ENCODE measurements at places on chromosomes 5 and 9. TPM values are rescaled to one million over a fixed set of nuclear protein-coding genes. Genes with fewer than 3 reads are reported as not detected.

PFN3 gene
- not detected for total RNA-seq

NDUFA8 gene
- total RNA-seq, result 4.5 TPM

CNTNAP3 gene
- total RNA-seq, result not detected

DNA sequence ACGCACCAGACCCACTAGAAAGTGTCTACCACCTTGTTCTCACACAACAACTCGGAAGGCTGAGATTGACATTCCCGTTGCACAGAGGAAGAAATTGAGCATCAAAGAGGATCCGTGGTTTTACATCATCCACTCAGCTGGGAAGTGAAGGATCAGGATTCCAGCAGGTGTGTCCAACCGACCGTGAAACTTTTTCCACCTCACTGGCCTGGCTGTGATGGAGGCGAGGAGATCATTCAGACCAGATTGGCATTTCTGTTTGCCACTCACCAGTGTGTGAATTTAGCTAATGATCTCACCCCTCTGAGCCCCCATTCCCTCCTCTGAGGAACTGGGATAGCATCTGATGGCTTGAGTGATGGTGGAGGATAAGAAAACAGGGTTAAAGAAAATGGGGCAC is 46.7 kb upstream of the CPLX2 start:
- DNase-seq, result no peak

- DNase-seq, result no peak
Measured at GRCh38 chr5:179250561-179251225, 94.6 kb downstream of the ADAMTS2 start.

DNA sequence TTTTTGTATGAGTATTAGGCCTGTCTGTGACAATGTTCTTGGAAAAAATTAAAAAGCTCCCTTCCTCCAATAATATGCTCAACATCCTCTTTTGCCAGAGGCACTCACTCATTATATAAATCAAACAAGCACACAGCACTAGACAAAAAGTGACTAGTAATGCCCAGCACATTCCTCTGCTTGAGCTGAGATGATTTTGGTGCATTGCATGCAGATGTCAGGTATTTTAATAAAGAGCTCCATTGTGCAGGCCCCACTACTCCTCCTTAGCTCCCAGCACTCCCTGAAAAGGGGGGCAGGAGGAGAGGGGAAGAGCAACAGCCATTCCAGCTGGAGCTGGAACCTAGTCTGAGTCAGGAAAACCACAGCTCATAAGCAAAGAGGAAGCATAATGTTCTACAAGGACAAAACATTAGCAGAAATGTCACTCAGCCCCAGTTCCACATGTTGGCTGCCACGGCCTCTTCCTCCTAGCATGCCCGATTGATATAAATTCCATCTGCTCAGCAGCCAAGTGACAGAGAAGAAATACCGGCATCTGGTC is 348.5 kb downstream of the BNC2 start:
- DNase-seq, result no peak

- DNase-seq, result no peak
Measured at GRCh38 chr5:10885026-10885425, 124.0 kb upstream of the DAP start.

GRCh38 chr5:5505815-5506214 is 83.3 kb downstream of the ICE1 start:
- no peak for DNase-seq
